ENCODE measurements at places on chromosomes 6 and 20.

- DNase-seq: no peak
Measured at GRCh38 chr6:165219629-165220028, 89.8 kb downstream of the C6orf118 start.

DNA sequence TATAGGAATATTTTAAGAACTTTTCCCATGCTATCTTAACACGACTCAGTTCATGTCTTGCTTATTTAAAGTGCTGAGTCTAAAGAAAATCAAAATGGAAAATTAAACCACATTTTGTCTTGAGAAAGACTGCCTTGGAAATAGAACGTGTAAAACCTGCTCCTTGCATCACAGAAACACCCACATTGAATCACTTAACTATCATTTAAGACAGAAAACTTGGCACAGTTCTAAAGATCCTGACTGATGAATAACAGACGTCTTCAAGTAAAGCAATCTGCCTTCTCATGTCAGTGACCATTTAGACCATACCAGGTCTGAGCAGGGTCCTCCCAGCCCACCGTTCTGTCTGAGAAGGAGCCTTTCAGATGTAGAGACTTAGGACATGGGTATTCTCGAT lies 7.4 kb downstream of the PERP start:
- no peak for DNase-seq

- DNase-seq: no peak
Measured at GRCh38 chr6:53727748-53728147, 62.2 kb upstream of the KLHL31 start.

- no peak for DNase-seq
Measured at GRCh38 chr6:107342144-107342543, 117.2 kb downstream of the PDSS2 start.

- DNase-seq: no peak
Measured at GRCh38 chr6:138272533-138273315, 54.4 kb upstream of the PBOV1 start.

DNA sequence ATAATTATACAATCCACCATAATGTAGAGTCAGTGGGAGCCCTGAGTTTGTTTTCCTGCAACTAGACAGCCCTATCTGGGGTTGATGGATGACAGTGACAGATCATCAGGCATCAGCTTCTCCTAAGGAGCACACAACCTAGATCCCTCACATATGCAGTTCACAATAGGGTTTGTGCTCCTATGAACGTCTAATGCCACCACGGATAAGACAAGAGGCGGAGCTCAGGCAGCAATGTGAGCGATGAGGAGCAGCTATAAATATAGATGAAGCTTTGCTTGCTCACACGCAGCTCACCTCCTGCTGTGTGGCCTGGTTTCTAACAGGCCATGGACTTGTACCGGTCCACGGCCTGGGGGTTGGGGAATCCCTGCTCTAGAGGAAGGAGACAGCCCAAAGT lies 25.9 kb downstream of the EDEM2 start:
- DNase-seq: no peak

- peak; percentile 72 for DNase-seq
Measured at GRCh38 chr6:26043384-26044139, 43.7 kb upstream of the HFE start.

DNA sequence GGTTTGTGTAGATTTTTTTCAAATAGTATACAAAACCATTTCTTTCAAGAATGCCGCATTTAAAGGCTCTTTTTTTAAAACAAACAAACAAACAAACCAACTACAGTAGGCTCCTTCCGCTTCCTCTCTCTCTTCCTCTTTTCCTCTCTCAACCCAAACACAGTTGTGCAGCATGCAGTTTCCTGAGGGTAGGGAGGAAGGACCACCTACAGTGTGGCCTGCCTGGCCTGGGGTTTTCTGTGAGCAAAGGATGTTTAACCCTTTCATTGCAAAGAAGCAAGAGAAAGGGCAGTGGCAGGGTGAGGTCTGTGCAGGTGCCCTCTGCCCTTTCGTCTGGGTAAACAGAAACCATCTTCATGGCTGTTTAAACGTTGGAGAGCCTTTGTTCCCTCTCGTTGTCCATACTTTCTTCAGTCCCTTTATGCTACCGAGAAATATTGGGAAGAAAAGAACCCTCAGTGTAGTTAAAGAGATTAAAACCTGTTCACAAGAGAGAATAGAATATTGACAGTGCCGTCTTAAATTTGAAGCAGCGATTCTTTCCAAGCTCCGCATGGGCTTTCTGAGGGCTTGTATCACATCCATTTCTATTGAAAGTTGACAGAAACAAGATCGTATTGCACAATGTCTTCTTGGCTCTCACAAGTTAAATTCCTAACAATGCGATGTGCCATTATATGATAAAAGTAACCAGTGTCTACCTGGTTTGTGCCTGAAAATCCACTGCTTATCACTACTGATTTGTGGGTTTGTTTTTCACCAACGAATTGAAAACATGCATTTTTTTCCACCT lies 215.5 kb upstream of the SNX9 start:
- DNase-seq: no peak

GRCh38 chr20:21981597-21982344 lies 276.3 kb downstream of the PAX1 start:
- DNase-seq: no peak

DNA sequence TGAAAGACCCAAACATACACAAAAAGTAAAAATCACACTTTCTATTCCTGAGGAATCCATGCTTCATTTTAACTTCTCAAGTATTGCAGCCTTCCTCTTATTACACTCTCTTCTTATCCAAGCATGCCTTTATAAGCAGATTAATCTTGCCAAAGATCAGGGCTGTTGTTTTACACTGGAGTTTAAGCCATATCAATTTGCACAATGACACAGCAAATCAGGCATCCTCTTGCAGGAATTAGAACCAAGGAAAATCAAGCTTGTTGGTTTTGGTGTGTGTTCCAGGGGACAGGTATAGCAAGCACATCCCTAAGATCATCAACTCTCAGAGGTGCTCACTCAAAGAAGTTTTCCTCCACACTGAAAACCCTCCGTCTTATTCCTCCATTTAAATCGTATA lies 69.5 kb downstream of the CYP39A1 start:
- no peak for DNase-seq

GRCh38 chr20:4069751-4070150 lies 54.4 kb upstream of the RNF24 start:
- DNase-seq: no peak

GRCh38 chr6:106444777-106445507 lies 84.4 kb downstream of the CRYBG1 start:
- no peak for DNase-seq

DNA sequence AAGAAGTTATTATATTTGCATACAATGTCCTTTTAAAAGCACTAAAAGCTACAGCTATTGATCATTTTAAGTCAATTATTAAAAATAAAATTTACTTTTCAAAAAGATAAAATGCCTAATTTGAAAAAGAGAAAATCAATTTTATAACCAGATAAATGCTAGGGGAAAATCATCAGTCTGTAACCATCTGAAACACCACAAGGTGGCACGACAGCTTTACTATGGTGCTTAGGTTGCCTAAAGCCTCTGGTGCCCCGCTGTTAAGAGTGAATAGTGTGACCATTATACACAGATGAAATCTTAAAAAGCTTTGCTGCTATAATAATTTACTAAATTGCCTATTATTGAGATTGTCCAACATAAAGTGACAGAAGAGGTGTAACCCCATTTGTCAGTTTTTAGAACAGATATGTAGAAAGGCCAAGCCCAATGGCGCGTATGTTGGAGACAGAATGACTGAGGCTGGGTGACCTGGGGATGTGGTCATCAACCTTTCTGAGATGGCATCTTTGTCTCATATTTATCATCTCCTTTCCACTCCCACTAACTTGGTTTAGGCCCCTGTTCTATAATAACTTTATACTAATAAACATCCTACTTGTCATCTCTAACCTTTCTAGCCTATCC lies 100.8 kb downstream of the MOXD1 start:
- peak; percentile 16 for DNase-seq

GRCh38 chr6:68473433-68474210 lies 161.5 kb upstream of the ADGRB3 start:
- DNase-seq: no peak

DNA sequence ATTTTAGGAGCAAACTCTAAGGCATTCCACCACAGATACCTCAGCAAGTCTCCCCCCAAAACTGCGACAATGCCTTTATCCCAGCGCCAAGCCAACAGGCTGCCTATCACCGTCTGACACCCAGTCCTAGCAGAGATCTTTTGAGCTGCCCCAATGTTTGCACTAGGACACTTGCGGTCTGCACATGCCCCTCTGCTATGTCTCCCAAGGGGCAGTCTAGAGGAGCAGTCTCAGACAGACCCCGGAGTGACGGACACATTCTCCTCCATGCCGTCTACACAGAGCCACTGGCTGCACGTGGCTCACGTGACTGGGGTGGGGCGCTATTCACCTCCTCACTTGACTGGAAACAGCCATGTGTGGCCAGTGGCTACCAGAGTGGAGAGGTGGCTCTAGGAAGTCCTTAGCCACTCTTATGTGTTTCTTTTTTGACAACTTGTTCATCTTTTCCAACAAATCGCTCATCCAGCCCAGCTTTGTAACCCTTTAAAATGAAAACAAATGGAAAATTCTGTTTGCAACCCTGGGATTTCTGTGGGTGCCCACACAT lies 16.0 kb downstream of the DIDO1 start:
- DNase-seq: no peak

- no peak for DNase-seq
Measured at GRCh38 chr6:132499757-132500156, 13.2 kb downstream of the STX7 start.

GRCh38 chr20:35739294-35740163 lies 2.5 kb downstream of the RBM39 start:
- no peak for DNase-seq

- no peak for DNase-seq
Measured at GRCh38 chr20:39036011-39036410, 73.9 kb downstream of the DHX35 start.

DNA sequence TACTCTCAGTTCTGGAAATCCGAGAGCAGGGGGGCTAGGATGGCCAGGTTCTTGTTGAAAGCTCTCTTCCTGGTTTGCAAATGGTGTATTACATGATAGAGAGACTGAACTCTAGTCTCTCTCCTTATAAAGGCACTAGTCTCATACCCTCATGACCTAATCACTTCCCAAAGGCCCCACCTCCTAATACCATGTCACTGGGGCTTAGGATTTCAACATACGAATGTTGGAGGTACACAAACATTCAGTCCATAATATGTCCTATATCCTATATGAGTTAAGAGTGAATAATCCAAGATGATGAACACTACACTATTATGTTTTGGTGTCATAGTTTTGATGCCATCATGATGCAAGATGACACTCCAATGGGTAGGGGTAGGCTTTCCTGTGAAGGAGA lies 20.0 kb upstream of the TXLNB start:
- DNase-seq: no peak

GRCh38 chr6:120945905-120946594 lies 388.2 kb downstream of the TBC1D32 start:
- no peak for DNase-seq

GRCh38 chr6:78487401-78487800 lies 379.9 kb upstream of the IRAK1BP1 start:
- DNase-seq: no peak

GRCh38 chr6:80769106-80769505 lies 662.6 kb downstream of the BCKDHB start:
- no peak for DNase-seq

- DNase-seq: no peak
Measured at GRCh38 chr6:138557147-138557546, 57.9 kb upstream of the NHSL1 start.

- no peak for DNase-seq
Measured at GRCh38 chr20:24018796-24019195, 30.2 kb upstream of the GGTLC1 start.

DNA sequence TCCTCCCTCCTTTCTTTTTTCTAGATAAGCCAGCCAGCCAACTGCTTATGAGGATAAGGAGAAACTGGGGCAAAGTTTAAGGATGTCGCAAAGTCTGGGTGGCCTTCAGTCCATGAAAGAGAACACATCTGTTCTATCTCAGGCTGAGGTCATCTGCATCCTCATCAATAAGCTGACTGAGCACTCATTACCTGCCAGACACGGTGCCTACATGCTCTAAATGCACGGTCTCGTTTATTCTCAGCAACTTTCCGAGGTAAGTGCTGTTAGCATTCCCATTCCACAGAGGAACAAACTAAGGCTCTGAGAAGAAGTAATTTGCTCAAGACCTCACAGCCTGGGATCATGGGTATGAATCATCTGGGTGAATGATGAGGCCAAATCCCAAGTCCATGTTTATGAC lies 133.1 kb downstream of the BCAS1 start:
- no peak for DNase-seq

GRCh38 chr6:116797585-116797984 lies 31.3 kb downstream of the GPRC6A start:
- no peak for DNase-seq

- DNase-seq: no peak
Measured at GRCh38 chr20:6940048-6940447, 172.6 kb downstream of the BMP2 start.

GRCh38 chr20:31826074-31826473 lies 6.9 kb downstream of the MYLK2 start:
- DNase-seq: no peak

DNA sequence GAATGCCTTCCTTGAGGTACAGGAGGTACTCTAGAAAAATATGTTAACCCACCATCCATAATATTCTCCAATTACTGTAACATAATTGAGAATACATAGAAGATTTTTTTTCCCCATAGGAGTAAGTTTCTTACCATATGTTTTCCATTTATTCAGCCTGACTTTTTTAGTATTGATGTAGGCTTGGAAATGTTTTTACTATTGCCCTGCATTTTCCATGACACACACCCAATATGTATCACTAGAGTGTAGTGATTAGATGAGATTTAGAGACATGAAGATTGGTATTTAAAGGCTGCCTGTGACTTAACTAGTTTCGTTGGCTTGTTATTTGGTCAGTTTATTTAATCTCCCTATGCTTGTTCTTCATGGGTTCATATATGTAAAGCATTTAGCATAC lies 39.5 kb downstream of the KCNQ5 start:
- no peak for DNase-seq

- DNase-seq: no peak
Measured at GRCh38 chr6:156164701-156165452, 612.3 kb upstream of the ARID1B start.

DNA sequence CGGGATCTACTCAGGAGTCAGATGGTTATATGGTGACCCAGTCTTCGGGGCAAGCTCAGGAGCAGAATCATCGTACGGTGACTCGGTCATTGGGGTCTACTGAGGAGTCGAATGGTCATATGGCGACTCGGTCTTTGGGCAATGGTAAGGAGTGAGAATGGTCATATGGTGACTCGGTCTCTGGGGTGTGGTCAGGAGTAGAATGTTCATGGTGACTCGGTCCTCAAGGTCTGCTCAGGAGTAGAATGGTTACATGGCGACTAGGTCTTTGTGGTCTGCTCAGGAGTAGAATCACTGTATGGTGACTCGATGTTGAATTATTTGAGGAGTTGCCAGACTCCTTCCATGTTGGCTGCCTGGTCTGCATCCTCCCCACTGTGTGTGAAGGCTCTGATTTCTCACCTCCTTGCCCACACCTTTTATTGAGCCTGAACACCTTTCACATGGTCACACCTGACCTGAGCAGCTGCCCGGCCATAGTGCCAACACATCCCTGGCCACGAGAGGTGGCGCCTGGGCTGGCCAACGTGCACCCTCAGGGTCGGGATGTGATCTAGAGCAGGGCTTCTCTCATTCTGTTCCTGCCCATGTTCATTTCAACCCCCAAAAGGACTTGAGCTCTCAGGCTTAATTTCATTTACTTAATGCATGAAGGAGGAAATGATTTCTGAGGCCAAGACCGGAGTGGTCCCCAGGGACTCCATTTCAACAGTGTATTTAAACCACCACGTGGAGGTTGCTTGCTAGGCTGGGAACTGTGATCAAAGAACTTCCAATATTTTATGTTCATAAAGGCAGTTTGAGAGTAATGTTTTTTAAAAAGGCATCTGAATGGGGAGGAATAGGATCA lies 119.5 kb downstream of the PHACTR3 start:
- no peak for DNase-seq

Measured in activated CD4-positive, alpha-beta T cell treated with anti-CD3 and anti-CD28 coated beads, Interleukin-2, amount 50 U/mL, for 48 hours (primary cell).